ENCODE measurements at places on chromosomes 13 and 19.

GRCh38 chr19:31339411-31339810 lies 9.8 kb downstream of the TSHZ3 start:
- no peak for DNase-seq

GRCh38 chr13:27403203-27403678 lies 21.2 kb upstream of the GTF3A start:
- DNase-seq, result no peak

- no peak for DNase-seq
Observed at GRCh38 chr13:37665420-37665819, 66.9 kb upstream of the POSTN start.

- no peak for DNase-seq
Observed at GRCh38 chr19:788983-789700, 8.1 kb upstream of the PTBP1 start.

DNA sequence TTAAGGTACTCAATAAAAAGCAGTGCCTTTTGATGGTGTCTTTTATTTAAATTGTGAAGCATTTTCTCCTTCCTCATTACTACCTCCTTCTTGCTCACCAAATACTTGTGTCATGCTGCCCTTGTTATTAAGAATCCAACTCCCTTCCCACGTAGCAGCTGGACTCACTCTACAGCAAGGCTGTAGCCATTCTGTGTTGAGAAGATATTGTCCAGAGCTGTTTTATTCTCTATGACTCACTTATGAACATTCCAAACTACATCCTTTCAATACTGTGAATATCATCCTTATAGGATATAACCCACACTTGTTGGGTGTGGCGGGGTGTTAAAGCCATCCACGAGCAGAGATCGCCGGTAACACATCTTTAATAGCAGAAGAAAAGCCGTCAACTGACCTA lies 1671.5 kb upstream of the SLC10A2 start:
- DNase-seq, result no peak

- DNase-seq, result no peak
Observed at GRCh38 chr13:51041126-51041525, 69.9 kb downstream of the C13orf42 start.

GRCh38 chr19:56603829-56604228 lies 8.7 kb downstream of the ZNF71 start:
- no peak for DNase-seq

GRCh38 chr13:29162638-29163235 lies 342.6 kb downstream of the MTUS2 start:
- no peak for DNase-seq

DNA sequence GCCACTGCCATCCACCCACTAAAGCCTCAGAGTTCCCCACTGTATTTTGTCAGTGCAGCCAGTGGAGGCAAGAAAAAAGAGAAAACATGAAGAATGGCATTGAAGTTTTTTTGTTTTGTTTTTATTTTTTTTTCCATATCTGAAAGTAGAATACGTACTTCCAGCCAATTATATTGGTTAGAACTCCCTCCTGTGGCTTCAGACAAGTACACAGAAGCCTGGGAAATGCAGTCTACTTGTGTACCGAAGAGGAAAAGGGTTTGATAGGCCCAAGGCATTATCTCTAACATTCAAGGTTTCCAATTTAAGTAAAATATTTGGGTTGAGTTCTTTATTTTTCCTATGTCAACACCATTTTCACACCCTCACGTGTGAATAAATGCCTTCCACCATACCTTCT lies 696.2 kb upstream of the GPC6 start:
- DNase-seq, result no peak

DNA sequence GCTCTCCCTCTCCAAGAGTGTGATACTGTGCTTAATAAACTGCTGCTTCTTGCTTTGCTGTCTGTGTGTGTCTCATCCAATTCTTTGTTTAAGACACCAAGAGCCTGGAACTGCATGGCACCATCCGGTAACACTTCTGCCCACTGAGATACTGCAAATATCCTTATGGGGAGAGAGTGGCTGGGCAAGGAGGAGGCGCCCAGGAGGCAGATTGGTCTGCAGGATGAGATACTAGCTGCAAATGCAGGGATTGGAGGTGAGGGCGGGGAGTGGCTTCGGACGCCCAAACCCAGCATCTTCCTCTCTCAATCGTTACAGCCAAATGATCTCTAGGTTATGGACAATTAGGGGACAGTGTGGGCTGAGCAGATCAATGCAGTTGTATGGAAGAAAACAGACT lies 1.7 kb upstream of the SIGLEC7 start:
- no peak for DNase-seq

GRCh38 chr13:23902975-23903905 lies 5.9 kb upstream of the C1QTNF9B start:
- DNase-seq, result peak; percentile 20

DNA sequence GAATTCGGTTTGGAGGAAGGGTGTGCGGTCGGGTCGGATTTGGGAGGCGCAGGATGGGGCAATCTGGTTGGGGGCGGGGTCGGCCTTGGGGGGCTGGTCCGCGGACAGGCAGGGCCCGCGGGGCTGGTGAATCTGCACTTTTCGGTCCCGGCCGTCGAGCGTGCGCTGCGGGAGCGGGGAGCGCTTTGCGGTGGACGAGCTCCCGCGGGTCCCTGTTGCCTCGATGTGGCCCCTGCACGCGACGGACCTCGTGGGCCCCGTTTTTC lies 11.9 kb downstream of the PEAK3 start:
- DNase-seq, result no peak

DNA sequence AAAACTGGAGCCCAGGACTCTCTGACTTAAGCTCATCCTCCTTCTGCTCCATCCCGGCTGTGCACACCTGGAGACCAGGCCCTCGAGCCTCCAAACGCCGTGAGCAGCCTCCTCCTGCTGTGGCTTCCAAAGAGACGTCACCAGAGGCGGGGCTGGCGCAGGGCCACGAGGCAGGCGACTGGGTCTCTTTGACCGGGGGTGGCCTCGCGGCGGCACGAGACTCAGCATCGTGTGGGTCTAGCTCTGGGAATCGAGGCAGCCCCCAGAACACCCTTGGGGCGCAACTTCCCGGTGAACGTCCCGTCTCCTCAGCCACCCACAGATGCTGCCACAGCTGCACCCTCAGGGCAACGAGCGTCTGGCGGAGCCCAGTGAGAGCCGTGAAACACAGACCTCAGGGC lies 22.8 kb downstream of the RASA3 start:
- no peak for DNase-seq

DNA sequence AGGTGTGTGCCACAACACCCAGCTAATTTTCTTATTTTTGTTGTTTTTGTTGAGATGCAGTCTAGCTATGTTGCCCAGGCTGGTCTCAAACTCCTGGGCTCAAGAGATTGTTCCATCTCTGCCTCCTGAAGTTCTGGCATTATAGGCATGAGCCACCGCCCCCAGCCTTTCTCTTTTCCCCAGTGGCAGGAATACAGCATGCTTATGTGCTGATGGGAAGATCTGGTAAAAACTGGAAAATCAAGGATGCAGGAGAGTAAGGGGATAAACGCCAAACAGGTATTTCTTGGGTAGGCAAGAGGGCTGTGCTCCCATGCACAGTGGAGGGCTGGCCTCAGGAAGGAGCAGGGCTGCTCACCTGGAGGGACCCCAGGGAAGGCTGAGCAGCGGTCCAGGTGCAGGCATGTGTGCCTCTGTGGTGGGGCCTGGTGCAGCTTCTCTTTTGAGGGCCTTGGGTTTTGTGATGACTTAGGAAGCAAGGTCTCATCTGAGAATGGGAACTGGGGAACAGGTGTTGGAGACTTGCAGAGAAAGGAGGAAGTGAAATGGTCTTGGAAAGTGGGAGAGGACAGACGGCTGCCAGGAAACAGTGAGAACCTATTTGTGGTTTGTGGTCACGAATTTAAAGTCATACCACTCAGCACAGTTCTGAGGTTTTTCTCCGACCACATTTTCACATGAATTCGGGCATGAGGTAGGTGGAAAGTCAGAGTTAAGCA lies 106.5 kb downstream of the TEX26 start:
- peak; percentile 43 for DNase-seq

DNA sequence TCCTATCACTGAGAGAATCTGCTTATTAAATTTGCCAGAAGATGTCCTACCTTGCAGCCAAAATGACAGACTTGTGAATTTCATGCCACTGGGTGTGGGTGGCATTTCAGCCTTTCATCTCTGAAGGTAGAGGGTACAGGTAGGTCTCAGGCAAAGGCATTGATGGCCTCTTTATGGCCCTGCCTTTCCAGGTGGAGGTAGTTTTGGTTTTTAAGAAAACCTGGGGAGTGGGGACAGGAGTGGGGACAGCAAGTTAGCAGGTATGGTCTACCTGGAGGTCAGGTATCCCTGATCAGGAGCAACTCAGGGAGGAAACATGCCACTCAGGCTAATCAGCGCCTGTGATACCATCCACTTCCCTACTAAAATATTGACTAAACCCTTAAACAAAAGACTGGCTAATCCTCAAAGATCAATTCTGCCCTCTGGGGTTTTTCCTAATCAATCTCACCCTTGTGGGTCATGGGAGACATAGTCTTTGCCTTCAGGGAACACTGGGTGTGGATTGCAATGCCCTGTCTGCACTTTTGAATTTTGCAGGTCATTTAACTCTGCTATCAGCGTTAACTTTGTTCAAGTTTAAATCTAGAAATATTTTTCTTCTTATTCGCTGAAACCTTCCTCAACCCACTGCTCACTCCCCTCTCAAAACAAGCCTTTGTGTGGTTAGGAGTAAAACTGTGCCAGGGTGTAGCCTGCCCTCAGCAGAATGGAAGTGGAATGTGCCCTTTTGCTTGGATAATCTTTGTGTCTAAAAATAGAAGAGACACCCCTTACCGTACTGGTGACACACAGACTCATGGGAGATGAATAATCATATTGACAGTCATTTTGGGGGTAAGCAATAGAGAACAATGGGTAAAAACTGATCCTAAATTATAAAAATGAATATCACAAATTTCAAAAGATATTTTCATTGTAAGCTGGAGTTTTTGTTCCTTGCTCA lies 233.7 kb downstream of the COG6 start:
- no peak for DNase-seq

DNA sequence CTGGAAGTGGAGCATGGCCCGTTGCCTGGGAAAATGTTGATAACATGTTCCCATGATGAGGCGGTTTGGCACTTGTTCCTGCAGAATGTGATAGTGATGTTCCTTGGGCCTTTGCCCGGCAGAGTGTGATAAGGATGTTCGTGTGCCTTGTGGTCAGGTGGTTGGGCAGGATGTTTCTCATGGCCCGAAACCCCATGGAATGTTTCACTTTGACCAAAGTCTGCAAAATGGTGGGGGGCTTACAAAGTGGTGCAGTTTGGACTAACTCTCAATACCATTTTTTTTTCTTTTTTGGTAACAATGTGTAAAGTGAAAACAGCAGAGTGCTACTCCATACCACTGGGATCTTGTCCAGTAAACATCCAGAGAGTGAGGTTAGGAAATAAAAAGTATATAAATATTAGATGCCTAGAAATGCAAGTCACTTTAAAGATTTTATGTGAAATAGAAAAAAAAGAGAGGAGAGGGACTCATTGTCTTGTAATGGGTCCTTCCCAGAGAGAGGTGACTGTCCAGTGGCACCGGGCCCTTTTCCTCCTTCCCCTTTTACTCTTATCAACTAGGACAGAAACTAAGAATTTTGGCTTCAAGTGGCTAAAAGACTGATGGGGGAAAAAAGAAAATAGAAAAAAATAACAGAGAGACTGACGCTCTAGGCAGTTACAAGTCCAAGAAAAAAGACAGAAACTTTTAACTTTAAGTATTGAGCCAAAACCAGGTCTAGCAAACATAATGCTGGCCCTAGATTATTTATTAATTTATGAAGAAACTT lies 5.7 kb downstream of the FPR3 start:
- no peak for DNase-seq

- DNase-seq, result no peak
Observed at GRCh38 chr19:45556835-45557234, 27.8 kb downstream of the OPA3 start.

DNA sequence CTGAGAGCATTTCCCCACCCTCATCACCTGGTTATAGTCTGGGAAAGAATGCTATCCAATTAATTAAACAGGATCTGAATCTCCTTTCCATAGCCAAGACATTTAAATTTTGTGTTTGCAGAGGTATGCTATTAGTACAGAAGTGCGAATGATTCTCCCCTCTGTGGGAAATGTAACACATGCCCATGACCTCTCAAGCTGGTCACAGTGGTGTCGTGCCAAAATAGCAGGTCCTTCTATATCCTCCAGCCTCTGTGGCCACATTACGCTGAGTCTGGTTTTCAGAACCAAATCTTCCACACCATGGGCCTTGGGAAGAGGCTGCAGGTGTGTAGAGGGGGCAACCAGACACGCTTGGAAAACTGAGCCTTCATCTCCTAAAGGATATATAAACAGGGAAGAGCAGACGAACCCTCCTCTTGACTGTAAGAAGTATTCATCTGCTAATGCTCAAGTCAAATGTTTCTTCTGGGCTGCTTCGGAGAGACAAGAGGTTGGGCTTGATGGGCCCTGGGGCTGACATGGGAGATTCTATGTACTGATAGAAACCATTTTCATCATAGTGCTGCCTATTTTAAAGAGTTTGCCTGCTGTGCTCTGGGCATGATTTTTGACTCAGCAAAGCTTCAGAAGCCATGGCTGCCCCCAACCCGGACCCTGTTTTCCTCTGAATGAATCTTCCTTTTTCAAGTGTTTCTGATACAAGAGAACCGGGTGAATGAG lies 197.6 kb downstream of the DNAJC15 start:
- DNase-seq, result no peak

DNA sequence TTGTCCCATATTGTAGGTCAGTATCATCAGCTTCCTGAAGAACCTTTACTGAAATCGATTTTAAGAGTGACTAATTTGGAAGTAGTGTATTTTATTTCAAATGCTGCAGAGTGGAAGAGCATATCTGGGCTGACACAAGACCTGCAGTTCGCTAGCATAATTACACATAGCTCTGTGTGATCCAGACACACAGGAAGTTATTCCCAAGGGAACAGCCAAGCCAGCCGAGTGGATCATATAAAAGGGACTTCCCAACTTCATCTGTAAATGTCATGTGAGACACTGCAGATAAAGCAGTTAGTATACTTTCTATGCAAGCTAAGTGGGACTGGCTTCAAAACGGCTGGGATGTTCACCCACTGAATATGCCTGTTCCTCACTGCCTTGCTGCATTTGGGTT lies 760.4 kb downstream of the SLITRK1 start:
- DNase-seq, result no peak

GRCh38 chr19:309206-309565 lies 18.0 kb upstream of the PLPP2 start:
- DNase-seq, result no peak

- DNase-seq, result no peak
Observed at GRCh38 chr13:23966221-23966690, 69.0 kb upstream of the C1QTNF9B start.

- DNase-seq, result no peak
Observed at GRCh38 chr19:7393459-7393858, 44.7 kb downstream of the ARHGEF18 start.

GRCh38 chr13:60590800-60591747 lies 194.1 kb downstream of the TDRD3 start:
- no peak for DNase-seq

- DNase-seq, result no peak
Observed at GRCh38 chr19:18254546-18255503, 19.4 kb downstream of the IQCN start.

GRCh38 chr19:50624949-50625600 lies 14.6 kb downstream of the SYT3 start:
- no peak for DNase-seq

DNA sequence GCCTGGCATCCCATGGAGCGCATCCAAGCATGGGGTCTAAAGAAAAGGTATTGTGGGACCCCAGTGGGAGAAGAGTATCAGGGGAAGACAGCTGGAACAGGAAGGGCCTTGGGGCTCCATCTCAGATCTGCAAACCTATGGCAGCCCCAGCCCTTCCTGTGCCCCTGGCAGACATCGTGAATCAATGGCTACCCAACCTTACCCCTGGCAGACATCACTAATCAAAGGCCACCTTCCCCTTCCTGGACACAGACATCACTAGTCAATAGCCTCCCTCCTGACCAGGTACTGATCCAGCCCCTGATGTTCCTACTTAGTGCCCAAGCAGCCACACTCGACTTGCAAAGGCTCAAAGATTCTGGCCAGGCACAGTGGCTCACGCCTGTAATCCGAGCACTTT lies 15.8 kb downstream of the F2RL3 start:
- DNase-seq, result no peak

Data from GM13977 (cell line).